Lung (tissue), 17 donors: ENCODE measurements at places on chromosomes 16 and 17. TPM values are rescaled to one million over a fixed set of nuclear protein-coding genes. Genes with fewer than 3 reads are reported as not detected.
A peak's percentile ranks its signal among the peaks of the same experiment; 100 is the strongest.

GRCh38 chr17:58315750-58316149, 12.8 kb downstream of the TSPOAP1 start:
- no peak overlapping the region for H3K27ac ChIP-seq
- H3K27me3 ChIP-seq, result no peaks in the 10 kb centered on the region
- H3K4me3 ChIP-seq, result no peak overlapping the region
- peaks cover 7% of the 10 kb centered on the region for H3K36me3 ChIP-seq
- H3K4me1 ChIP-seq, result no peaks in the 10 kb centered on the region
- DNase-seq, result peak; percentile 4

GRCh38 chr16:28003021-28003865, 60.3 kb downstream of the GSG1L start:
- DNase-seq, result no peak
- H3K27ac ChIP-seq, result no peak overlapping the region
- H3K27me3 ChIP-seq, result no peaks in the 10 kb centered on the region
- peaks cover 7% of the 10 kb centered on the region for H3K4me1 ChIP-seq
- no peaks in the 10 kb centered on the region for H3K36me3 ChIP-seq

GRCh38 chr16:3664187-3664896, 9.9 kb downstream of the DNASE1 start:
- peaks cover 31% of the 10 kb centered on the region for H3K36me3 ChIP-seq
- no peak overlapping the region for H3K4me3 ChIP-seq
- DNase-seq, result no peak
- H3K4me1 ChIP-seq, result no peaks in the 10 kb centered on the region
- H3K27me3 ChIP-seq, result no peaks in the 10 kb centered on the region

DNA sequence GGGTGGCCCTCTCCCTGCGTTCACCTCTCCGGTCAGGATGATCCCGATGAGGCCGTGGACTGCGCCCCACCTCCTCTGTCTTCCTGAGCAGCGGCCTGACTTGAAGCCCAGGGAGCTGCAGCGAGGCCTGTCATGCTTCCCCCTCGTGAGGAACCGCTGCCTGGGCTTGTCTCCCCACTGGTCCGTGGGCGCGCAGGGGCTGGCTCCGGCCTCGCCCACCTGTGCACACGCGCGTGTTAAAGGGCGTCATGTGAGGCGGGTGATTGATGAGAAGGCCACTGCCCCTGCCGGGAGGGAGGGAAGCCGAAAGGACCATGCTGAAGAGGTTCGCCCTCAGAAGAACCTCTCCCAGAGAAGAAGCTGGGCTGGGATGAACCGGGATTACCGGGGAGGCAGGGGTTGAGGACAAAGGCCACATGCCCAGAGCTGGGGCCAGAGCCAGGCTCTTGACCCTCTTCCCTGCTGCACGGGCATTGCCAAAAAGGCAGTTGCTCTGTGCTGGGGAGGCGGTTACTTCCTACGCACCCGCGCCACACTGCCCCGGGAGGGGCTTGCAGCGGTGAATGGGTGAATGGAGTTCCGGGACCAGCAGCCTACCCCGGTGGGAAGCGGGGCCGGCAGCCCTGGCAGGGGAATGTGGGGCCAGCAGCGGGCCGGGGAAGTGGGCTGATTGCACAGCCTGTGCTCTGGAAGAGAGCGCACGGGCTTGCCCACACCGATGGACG, 85.9 kb upstream of the GSE1 start:
- peaks cover 15% of the 10 kb centered on the region for H3K4me1 ChIP-seq
- peak overlapping the region; percentile 40 for H3K27ac ChIP-seq
- no peaks in the 10 kb centered on the region for H3K36me3 ChIP-seq
- no peak for DNase-seq
- H3K4me3 ChIP-seq, result no peak overlapping the region

The MYH2 gene
- not detected for total RNA-seq

GRCh38 chr16:66155933-66156332, 210.6 kb upstream of the CDH5 start:
- no peak overlapping the region for H3K27ac ChIP-seq
- H3K4me1 ChIP-seq, result peaks cover 24% of the 10 kb centered on the region
- no peak overlapping the region for H3K4me3 ChIP-seq
- H3K27me3 ChIP-seq, result no peaks in the 10 kb centered on the region

DNA sequence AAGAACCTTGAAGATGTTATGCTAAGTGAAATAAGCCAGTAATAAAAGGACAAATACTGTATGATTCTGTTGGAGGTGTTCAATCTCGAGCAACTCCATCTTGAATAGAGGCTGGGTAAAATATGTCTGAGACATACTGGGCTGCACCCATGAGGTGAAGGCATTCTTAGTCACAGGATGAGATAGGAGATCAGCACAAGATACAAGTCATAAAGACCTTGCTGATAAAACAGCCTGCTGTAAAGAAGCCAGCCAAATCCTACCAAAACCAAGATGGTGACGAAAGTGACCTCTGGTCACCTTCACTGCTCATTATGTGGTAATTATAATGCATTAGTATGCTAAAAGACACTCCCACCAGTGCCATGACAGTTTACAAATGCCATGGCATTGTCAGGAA, 98.1 kb downstream of the RGS9 start:
- H3K27me3 ChIP-seq, result no peaks in the 10 kb centered on the region
- H3K4me1 ChIP-seq, result no peaks in the 10 kb centered on the region
- H3K36me3 ChIP-seq, result no peaks in the 10 kb centered on the region
- DNase-seq, result no peak
- no peak overlapping the region for H3K4me3 ChIP-seq
- H3K27ac ChIP-seq, result no peak overlapping the region

- no peak overlapping the region for H3K4me3 ChIP-seq
- no peak overlapping the region for H3K27ac ChIP-seq
- DNase-seq, result no peak
- H3K27me3 ChIP-seq, result no peaks in the 10 kb centered on the region
Measured at GRCh38 chr16:57677622-57678369, 9.7 kb downstream of the ADGRG3 start.

- no peak overlapping the region for H3K27ac ChIP-seq
- DNase-seq, result no peak
Measured at GRCh38 chr16:14121142-14121541, 50.0 kb downstream of the MRTFB start.

DNA sequence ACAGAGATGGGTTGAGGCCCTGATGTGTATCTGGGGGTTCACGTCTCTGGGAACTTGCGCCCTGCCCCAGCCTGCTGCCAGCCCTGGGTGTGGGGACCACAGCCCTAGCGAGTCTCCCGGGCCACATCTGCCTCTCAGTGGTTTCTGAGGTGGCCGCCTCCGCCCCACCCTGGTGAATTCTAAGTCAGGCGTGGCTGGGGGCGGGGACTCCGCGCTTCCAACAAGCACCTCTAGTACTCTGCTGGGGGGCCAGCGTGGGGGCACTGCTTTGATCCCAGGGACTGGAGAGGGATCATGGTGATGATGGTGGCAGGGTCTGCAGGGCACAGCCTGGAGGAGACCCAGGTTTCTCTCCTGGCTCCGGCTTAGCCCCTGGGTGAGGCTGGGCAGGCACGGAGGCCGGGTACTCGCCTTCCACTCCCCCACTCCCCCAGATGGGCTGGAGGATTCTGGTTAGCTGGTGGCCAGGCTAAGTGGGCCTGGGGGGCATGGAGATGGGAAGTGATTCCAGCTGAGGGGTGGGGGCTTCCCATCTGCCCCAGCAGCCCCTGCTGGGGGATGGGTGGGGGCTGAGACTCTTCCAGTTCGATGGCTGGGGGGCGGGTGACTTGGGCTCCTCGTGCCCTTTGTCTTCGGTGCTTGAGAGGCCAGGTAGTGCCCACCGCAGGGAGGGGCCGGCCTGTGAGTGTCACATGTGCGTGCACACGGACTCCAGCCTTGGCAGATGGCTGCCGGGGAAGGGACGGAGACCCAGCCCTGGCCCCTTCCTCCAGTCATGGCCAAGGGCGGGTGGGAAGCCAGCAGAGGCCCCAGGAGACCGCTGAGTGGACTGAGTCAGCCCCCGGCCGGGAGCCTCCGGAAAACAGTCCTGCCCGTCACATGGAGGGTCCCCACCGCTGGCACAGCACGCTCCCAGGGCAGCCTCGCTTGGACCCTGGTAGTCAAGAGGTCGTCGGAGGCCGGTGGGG, 3.9 kb downstream of the GLIS2 start:
- peaks cover 25% of the 10 kb centered on the region for H3K4me1 ChIP-seq
- H3K27me3 ChIP-seq, result no peaks in the 10 kb centered on the region
- H3K27ac ChIP-seq, result no peak overlapping the region
- no peak for DNase-seq
- H3K4me3 ChIP-seq, result no peak overlapping the region

GRCh38 chr17:57808882-57809281, 41.0 kb downstream of the MRPS23 start:
- H3K36me3 ChIP-seq, result no peaks in the 10 kb centered on the region
- no peaks in the 10 kb centered on the region for H3K27me3 ChIP-seq
- no peak for DNase-seq
- H3K27ac ChIP-seq, result no peak overlapping the region
- H3K4me1 ChIP-seq, result peaks cover 3% of the 10 kb centered on the region

DNA sequence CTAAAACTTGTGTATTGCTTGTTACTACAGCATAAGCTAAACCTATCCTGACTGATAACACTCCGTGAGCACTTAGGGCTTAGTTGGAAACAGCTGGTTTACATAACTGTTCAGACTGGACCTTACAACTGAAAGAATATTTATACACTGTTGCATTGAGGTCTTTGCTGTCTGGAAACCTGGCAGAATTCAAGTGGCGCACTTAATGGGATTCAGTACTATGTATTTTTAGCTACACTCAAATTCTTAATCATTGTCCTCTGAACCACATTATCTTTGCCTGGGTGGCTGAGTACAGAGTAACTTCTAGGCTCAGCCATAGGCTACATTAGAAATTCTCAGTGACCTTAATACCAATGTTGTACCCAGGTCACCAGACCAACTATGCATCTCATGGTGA, 172.9 kb downstream of the PMP22 start:
- no peaks in the 10 kb centered on the region for H3K4me1 ChIP-seq
- no peaks in the 10 kb centered on the region for H3K36me3 ChIP-seq
- no peak overlapping the region for H3K27ac ChIP-seq
- peaks cover 6% of the 10 kb centered on the region for H3K27me3 ChIP-seq

The MYOCD gene
- 5.2 TPM for total RNA-seq

DNA sequence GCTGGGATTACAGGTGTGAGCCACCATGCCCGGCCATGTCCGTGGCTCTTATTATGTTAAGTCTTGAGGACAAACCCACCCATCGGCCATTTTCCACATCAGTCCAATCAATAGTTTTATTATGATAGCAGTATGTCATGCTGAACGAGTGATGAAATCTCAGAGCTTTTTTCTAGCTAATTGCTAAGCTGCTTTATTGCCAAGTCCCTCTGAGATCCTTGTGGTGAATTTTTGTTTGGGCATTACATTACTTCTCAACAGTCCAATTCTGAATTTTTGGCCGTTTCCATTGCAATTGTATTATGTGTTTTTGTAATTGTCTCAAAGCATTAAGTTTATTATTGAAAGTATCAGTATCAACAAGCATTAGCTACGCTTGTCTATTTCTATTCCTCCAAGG, 10.9 kb downstream of the RNF112 start:
- no peaks in the 10 kb centered on the region for H3K4me1 ChIP-seq
- no peaks in the 10 kb centered on the region for H3K27me3 ChIP-seq
- no peak overlapping the region for H3K27ac ChIP-seq
- no peaks in the 10 kb centered on the region for H3K36me3 ChIP-seq
- DNase-seq, result peak; percentile 31

DNA sequence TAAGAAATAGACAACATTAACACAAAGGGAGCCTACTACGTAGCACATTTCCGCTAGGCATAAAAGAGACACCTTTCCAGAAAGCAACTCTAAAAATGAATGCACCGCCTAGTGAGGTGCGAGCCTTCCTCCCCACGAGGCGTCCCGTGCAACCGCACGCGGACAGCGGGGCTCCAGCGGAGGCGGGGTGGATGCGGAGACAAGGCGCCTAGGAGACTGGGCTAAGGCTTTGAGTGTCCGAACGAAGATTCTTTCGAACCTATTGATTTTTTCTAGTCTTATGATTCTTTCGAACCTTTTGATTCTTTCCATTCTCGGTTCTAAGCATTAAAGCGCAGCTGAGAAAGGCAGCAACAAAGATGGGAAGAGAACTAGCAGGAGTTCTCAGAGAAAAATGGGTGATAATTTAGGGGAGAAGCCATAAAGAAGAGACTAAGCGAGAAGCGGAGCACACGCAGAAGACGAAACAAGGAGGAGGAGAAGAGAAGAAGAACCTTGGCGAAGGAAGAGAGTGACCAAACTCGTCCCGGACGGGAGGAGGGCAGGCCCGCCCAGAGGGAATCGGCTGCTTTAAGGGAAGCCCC, 394 bp upstream of the CPD start:
- H3K4me3 ChIP-seq, result peak overlapping the region; percentile 26
- H3K36me3 ChIP-seq, result no peaks in the 10 kb centered on the region
- H3K27ac ChIP-seq, result peak overlapping the region; percentile 97
- no peak for DNase-seq

DNA sequence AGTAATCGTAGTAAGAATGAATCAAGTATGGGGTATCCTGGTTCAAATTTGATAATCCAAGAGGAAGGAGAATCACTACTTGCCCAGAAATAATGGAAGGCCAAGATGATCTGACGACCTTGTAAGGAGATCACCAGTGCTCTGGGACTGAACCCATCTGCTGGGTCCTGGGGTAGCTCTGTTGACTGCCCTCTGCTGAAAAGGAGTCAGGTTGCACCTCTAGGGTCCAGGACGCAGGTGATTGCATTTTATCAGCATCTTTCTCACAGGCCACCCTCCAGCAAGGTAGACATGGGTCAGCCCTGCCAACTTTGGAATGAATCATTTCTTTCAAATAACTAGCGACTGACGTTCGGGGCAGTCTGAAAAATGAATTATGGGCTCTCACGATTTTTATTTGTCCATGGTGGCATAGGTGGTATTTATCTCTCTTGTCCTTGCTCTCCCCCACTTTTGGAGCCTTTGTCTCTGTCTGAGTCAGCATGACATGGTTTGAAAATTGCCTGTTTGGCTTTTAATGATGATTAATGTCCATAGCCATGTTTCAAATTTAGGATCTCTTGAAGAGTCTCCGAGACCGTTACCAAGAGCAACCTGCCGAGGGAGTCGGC, 163.7 kb downstream of the MSI2 start:
- H3K27me3 ChIP-seq, result no peaks in the 10 kb centered on the region
- H3K4me3 ChIP-seq, result no peak overlapping the region
- peaks cover 13% of the 10 kb centered on the region for H3K4me1 ChIP-seq

The NACA2 gene
- total RNA-seq, result not detected

GRCh38 chr16:57128771-57129389, 36.5 kb downstream of the CPNE2 start:
- no peaks in the 10 kb centered on the region for H3K27me3 ChIP-seq
- no peak overlapping the region for H3K27ac ChIP-seq
- H3K4me3 ChIP-seq, result no peak overlapping the region
- DNase-seq, result no peak
- peaks cover 15% of the 10 kb centered on the region for H3K36me3 ChIP-seq
